ENCODE measurements at places on chromosomes 12 and 14.

DNA sequence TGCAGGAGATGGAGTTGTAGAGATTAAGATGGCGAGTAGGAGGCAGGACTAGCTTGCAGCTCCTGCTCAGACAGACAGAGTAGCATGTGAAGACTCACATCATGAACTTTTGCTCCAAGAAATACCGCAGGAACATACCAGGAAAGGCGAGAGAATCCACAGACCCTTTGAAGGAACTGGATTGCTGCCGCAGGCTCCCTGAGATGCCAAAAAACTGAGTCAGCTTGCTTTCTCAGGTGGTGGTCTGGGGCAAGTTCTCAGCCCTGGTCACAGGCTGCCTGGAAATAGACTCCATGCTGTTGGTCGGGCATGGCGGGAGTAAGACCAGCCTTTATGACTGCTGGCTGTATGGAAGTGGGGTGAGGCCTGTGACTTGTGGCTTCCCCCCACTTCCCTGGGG lies 163.6 kb upstream of the NAV3 start:
- no peak for DNase-seq

- no peak for DNase-seq
Measured at GRCh38 chr12:30694412-30695198, 1.1 kb downstream of the IPO8 start.

GRCh38 chr14:89367779-89368120 lies 49.3 kb downstream of the FOXN3 start:
- no peak for DNase-seq

DNA sequence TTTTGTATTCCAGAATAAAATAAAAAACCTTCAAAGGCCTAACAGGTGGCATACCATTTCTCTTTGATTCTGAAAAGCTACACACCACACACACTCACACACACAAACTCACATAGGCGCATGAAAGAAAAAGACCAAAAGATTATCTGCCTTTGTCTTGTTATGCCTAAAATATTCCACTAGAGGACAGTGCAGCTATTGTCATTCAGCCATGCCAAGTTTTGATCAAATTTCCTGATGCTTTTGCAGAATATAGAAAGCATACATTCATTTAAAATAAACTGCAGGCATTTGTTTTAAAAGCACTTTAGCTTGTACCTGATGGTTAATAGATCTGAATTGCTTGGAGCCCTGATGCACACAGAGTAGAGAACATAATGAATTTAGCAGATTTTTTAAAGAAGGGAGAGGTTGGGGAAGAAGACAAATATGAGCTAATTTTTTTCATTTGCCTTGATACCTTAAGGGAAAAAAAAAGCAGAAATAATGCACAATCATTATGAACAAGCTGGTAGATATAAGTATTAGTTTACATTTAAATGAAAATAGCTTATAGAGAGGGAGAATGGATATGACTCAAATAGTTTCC lies 1766.9 kb upstream of the SEL1L start:
- no peak for DNase-seq

GRCh38 chr14:76564471-76565422 lies 188.8 kb downstream of the ESRRB start:
- DNase-seq = no peak

GRCh38 chr14:96888158-96888557 lies 91.0 kb downstream of the VRK1 start:
- DNase-seq = no peak

GRCh38 chr14:70887737-70888499 lies 19.3 kb upstream of the PCNX1 start:
- no peak for DNase-seq

DNA sequence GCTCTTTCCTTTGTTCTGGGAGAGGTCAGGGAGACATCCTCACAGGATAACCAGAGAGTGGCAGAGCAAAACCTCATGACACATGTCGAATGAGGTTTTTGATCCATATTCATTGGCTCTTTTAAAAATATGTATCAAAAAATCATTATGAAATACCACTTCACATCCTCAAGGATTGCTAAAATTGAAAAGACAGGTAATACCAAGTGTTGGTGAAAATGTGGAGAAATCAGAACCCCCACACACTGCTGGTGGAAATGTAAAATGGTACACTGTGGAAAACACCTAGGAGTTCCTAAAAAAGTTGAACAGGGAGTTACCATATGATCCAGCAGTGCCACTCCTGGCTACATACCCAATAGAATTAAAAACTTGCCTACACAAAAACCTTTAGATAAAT lies 107.8 kb upstream of the ARID2 start:
- DNase-seq = no peak

DNA sequence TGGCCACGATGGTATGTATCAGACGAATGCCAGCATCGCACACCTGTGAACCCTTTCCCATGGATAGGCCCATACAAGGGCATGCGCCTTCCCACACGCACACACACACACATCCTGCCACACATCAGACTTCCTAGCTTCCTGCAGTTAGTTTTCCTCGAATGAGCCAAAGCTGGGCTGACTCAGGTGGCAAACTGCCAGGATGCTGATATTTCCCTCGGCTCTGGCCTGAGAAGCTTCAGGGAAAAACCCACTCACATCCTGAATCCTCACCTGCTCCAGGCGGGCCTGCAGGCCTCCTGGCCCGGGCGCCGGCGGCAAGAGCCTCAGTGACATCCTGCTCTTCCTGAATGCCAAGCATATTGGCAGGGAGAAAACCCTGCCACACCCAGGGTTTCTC lies 22.4 kb downstream of the CALM1 start:
- no peak for DNase-seq

- DNase-seq = no peak
Measured at GRCh38 chr12:129534966-129535750, 368.7 kb downstream of the TMEM132D start.

DNA sequence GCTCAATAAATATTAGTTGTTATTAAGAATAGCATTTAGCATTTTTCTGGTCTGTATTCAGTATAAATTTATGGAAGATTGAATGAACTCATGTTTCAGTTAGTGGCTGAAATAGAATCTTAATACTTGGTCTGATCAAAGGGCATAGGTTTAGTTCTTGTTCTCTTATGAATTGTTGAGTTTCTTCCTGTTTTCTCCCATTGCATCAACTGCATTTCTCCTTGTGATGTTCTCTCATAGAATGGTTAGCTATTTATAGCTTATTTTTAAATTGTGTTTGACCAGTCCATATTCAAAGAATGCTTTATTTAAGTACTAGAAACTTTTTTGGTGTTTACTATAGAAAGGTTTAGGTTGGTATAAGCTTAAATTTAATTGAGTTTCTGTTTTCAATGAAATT lies 29.8 kb downstream of the APAF1 start:
- no peak for DNase-seq

- no peak for DNase-seq
Measured at GRCh38 chr12:3380200-3381043, 110.6 kb upstream of the PRMT8 start.

DNA sequence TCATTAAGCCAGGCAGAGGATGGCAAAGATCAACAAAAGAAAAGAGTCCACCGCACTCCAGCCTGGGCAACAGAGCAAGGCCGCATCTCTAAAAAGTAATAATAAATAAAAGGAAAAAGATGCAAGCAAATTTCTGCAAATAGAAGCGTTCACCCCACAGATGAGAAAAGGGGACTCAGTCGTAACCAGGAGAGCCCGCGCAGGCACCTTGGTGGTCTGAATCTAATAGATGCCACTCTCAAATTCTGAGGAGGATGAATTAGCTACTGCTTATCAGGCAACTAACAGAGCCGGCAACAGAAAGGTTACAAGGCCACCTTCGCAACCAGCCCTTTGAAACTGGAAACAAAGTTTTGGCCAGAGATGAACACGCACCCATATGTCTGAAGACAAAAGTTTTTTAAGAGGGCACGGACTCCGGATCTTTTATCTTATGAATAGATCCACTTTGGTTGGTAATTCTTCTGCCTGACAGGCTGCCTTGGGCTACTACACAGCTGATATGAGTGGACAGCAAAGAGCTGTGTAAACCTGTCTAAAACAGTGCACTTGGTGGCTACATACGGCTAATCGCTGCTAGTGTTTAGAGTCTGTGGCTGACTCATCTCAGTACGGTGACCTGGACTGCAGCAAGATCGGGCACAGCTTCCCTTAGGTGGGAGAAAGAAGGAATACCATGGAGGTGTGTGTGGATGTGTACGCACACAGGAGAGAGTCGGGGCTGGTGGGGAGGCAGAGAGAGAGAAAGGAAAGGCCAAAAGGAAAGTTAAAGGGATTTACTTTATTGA lies 32.9 kb upstream of the TTC7B start:
- no peak for DNase-seq

- no peak for DNase-seq
Measured at GRCh38 chr12:8018666-8019581, 13.6 kb upstream of the FOXJ2 start.

- DNase-seq = no peak
Measured at GRCh38 chr14:101062065-101062450, 158.5 kb upstream of the RTL1 start.

GRCh38 chr12:12791756-12792369 lies 6.4 kb downstream of the APOLD1 start:
- no peak for DNase-seq

- no peak for DNase-seq
Measured at GRCh38 chr14:22493753-22494152, 95.3 kb downstream of the DAD1 start.

DNA sequence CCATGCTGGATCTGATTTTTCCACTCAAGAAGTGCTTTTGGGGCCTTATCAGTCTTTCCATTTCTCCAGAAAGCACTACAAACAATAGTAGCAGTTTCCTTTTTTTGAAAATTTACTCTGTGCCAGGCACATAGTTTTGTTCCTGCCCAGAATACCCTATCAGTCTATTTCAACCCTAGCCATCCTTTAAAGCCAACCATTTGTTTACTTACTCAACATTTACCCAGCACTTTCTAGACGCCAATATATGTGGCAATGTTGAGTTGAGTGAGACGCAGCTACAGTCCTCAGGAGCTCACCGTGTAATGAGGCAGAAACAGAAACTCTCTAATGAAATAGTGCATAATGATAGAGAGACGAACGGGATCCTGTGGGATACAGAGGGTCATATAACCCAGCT lies 32.9 kb upstream of the CHST11 start:
- no peak for DNase-seq

DNA sequence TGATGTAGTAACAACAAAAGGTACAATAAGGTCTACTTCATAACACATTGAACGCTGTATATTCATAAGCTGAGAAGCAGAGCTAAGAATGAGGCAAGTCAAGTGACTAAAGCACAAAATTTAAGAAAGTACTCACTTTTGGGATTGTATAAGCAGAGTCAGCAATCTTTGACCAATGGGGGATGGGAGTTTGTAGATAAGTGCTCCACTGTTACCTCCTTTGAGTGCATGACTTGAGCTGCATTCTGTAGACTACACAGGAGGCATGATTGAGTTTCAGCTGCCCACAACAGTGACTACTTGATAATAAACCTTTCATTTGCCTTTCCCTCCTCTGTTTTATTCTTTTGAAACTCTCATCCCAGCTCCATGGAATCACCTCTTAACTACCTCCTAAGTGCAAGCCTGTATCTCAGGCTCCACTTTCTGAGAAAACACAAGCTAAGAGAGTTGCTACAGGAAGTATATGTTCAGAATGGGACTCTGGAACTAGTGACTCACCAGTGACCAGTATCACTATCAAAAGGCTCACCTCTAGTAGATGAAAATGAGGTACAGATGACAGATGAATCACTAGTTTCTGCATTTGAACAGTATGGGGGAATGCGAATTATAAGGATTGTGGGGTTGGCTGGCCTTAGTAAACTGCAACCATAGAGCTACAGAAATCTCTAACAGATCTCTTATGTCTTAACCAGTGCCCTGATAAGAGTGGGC lies 49.2 kb downstream of the SLC35F4 start:
- no peak for DNase-seq

GRCh38 chr12:3289702-3290101 lies 201.3 kb upstream of the PRMT8 start:
- DNase-seq = no peak

- peak; percentile 62 for DNase-seq
Measured at GRCh38 chr12:12467688-12468261, 94.9 kb downstream of the DUSP16 start.

GRCh38 chr12:108784270-108784669 lies 53.0 kb upstream of the CORO1C start:
- DNase-seq = no peak

- DNase-seq = peak; percentile 4
Measured at GRCh38 chr14:63542231-63542999, 762 bp downstream of the PPP2R5E start.

- no peak for DNase-seq
Measured at GRCh38 chr14:72903716-72904115, 9.8 kb upstream of the DPF3 start.

DNA sequence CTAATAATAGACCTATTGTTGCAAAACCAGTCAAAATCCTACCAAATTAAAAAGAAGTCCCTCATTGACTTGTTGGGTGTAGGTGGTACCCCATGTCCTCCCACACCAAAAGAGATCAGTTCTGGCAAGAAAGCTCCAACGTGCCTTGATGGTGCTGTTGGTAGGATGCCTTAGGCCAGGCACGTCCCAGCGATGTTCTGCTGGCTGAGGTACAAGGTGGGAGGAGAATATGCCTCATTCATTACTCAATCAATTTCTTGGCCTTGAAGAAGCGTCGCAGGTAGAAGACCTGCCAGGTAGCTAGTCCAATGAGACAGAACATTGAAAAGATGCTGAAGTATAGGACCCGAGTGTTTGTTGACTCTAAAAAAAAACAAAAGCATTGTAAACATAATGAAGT lies 7.8 kb upstream of the NEK9 start:
- no peak for DNase-seq
